ENCODE measurements at places on chromosomes 6 and 20.

- DNase-seq, result no peak
These were observed 3.0 kb upstream of the CRIP3 start for GRCh38 chr6:43311666-43312065.

DNA sequence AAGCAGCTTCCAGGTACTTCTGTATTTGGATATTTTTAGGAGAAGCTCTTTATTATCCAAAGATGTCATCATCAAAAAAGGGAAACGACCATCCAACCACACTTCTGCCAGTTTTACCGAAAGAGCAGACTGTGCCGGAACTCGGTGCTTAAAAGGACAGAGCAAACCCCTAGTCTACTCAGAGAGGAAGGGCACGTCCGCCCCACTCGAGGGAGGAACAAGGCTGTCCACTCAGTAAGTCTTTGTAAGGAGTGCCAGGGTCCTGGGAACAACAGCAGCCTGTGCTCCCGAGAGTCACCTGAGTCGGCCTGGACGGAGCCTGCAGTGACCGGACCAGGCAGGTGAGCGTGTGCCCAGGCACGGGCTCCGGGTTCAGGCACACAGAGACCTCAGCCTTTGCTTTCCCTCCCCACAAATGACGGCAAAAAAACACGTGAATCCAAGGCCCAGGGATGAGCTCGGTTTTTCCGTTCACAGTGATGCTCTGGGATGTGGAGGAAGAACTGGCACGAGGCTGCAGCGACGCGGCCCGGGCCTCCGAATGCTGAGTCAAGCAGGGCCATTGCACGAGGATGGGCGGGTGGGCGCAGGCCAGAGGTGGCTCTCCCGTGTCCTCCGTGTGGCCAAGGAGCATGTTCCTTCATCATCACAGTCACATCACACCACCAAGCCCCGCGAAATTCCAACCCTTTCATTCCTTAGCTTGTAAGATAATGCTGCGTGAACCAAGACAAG lies 17.4 kb upstream of the SLCO4A1 start:
- no peak for DNase-seq

GRCh38 chr6:61755739-61756138 lies 530.3 kb downstream of the KHDRBS2 start:
- no peak for DNase-seq

GRCh38 chr6:168052291-168052891 lies 26.6 kb downstream of the FRMD1 start:
- DNase-seq, result no peak

GRCh38 chr20:1108437-1108920 lies 9.9 kb upstream of the PSMF1 start:
- DNase-seq, result peak; percentile 55

DNA sequence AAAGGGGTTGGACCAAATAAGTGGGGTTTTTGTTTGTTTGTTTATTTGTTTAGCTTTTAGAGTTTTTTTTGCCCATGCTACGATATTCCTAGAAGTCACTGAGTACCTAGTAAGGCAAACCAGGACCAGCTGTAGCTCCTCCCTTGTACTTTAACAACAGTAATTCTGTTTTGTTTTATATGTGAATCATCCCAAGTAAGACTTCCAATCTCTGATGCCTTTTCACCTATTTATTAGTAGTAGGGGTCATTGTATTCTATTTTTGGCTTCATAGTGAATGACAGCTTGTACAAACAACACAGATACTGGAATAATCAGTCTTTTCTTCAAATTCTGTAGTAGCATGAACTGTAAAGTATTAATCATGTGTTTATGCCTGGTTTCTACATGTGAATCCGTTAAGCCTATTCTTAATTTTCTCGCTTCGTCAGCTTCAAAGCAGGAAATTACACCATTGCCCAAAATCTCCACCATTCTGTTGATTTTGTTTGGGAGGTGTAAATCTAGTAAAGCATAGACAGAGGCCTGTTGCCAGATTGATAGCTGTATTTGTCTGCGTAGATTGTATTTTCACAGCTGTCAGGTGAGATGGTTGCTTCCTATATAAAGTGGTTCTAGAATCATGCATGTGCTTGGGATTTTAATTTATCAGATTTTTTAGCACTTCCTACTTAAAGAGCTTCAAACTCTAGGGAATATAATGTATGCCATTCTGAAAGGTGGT lies 151.5 kb upstream of the FLRT3 start:
- no peak for DNase-seq

DNA sequence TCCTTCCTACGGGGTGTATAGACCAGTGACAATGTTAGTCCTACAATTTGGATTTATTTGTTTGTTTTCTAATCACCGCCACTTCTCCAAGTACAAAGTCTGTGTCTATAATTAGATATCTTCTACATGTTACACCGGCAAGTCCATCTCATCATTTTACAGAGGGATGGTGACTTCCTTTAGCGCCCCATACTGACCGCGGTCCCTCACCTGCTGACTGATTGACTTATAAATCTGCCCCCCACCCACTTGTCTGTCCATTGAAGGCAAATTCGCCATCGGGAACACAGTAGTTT lies 8.9 kb upstream of the NR2E1 start:
- DNase-seq, result no peak

DNA sequence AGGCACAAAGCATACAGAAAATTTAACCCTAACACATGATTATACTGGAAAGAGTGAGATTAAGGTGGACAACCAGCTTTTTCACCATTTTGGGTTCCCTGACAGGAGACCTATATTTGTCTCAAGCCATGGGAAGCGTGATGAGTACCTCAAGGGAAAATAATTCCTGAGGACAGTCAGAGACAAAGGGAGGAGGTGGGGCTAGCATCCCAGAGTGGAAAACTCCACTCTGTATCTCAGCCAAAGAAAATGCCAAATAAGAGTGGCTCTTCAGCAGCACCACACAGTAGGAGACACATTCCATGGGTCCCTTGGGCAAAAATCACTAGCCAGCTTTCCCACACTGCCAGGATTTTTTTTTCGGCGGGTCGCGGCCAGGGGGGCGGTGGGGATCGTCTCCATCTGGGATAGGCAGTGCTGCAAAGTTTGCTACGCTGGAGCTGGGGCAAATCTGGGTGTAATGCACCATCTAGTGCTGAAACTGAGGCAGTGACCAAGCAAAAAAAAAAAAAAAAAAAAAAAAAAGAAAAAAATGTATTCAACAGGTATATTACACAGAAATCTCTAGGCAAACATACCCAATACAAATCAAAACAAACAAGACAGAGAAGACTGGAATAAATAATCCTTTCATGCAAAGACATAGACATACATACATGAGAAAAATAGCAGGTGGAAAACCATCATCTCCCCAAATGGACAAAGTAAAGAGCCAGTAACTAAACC lies 77.3 kb upstream of the SLC35F1 start:
- DNase-seq, result peak; percentile 47

DNA sequence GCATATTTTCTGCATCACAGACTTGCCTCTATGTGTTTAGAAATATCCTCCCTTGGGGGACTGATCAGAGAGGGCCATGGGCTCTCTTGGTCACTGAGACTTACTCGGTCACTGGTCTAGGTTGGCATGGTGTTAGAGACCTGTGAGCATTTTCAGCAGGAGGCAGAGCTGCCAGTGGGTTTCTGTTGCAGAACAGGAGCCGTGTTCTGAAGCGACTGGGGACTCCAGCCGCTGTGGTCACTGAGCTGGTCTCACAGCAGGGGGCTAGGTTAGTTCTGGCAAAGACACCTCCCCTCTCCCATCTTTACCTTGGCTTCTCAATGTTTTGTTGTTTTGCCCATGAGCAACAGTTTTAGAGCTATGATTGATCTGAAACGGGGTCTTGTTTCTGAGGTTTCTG lies 8.7 kb downstream of the TMEM181 start:
- DNase-seq, result no peak

DNA sequence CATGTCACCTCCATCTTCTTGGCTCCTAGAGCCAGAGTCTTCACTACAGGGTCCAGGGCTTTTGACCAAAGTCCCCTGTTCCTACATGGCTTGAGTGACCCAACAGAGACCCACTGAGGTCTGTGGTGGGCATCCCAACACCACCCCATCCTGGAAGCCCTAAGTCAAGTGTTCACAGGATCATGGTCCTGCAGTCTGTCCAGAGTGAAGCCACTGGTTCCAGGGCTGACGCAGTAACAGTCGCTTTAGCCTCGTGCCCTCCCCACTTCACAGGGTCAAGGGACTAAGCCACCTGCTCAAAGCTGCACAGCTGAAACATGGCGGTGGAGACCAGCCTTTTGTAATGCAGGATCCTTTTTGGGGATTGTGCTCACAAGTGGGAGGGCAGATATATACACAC lies 133.9 kb downstream of the JPH2 start:
- DNase-seq, result no peak

GRCh38 chr20:3871550-3872265 lies 17.5 kb upstream of the PANK2 start:
- no peak for DNase-seq

DNA sequence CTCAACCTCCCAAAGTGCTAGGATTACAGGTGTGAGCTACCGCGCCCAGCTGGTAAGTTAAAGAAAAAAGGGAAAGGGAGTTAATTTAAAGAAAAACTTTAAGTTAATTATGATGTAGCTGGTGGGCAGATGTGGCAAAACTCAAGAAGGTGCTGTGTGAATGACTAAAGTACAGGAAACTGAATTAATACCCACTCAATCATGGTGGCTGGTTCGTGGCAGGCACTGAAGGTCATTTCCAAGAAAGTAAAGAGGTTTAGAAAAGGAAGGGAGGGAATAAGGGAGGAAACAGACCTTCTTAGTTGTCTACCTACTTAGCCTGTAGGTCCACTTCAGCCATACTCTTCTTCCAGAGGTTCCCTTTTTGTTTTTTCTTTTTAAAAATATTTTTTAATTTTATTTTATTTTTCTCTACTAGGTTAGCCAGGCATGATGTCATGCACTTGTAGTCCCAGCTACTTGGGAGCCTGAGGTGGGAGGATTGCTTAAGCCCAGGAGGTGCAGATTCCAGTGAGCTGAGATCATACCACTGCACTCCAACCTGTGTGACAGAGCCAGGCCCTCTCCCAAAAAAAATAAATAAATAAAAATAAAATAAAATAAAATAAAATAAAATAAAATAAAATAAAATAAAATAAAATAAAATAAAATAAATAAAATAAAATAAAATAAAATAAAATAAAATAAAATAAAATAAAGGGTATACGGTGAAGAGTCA lies 11.9 kb upstream of the TGM3 start:
- DNase-seq, result no peak

- DNase-seq, result peak; percentile 60
These were observed 33.6 kb downstream of the APCDD1L start for GRCh38 chr20:58481481-58482021.

DNA sequence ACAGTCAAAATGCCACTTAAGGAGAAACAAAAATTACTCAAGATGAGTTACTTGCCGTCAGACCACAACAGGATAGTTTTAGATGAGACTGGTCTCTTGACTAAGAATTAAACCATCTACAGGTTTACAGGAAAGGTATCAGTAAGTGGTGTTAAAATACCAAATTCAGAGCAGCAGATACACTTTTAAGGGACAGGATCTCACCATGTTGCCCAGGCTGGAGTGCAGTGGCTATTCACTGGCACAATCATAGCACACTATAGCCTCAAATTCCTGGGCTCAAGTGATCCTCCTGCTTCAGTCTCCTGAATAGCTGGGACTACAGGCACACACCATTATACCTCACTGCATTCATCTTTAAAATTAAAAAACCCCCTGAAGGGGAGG lies 4.7 kb downstream of the MCCD1 start:
- no peak for DNase-seq

DNA sequence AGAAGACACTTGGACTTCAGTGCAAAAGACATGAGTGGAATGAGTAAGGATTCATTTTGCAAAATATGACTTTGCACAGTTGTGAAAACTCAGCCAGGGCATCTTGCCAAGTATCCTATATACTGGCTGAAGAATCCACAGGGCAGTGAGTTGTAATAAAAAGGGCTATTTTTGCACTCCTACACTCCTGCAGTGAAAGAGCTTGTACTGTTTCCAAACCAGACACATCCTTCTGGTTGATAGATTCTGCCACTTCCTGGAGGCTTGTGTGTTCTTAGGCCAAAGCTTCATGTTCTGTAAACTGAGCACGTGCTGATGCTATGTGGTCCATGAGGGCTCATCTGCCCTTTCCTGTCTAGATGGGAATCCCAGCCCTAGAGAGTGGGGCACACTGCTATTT lies 34.9 kb downstream of the GMPR start:
- DNase-seq, result no peak

GRCh38 chr6:21271428-21272155 lies 322.0 kb upstream of the SOX4 start:
- no peak for DNase-seq

GRCh38 chr6:119880840-119881239 lies 531.3 kb upstream of the MAN1A1 start:
- no peak for DNase-seq
